ENCODE measurements at places on chromosomes 1 and 21.
A peak's percentile ranks its signal among the peaks of the same experiment; 100 is the strongest.

DNA sequence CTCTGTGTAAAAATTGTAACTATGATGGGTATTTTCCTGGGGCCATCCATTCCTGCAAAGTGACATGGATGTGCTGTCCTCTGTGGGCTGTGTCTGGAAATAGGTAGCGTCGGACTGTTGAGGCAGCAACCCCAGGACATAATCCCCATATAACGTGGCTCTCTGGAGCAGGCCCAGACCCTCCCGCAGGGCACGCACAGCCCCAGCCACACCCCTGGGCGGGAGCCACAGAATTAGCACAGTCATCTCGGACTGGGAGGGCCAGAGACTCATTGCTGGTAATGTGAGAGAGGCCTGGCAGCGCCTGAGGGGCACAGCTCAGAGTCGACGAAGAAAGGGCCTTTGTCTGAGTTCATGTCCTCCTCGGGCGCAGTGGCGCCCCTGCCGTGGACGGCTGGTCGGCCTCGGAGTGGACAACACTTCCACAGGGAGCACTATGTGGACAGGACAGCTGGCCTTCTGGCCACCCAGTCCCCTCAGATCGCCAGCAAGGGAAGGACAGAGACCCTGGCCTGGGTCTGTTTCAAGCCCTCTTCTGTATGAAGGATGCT lies 20.1 kb downstream of the SIM2 start:
- peak; percentile 33 for DNase-seq

- no peak for DNase-seq
Measured at GRCh38 chr1:230745071-230745470, 2.1 kb upstream of the CAPN9 start.

- DNase-seq, result no peak
Measured at GRCh38 chr1:48889082-48889481, 112.4 kb upstream of the BEND5 start.

DNA sequence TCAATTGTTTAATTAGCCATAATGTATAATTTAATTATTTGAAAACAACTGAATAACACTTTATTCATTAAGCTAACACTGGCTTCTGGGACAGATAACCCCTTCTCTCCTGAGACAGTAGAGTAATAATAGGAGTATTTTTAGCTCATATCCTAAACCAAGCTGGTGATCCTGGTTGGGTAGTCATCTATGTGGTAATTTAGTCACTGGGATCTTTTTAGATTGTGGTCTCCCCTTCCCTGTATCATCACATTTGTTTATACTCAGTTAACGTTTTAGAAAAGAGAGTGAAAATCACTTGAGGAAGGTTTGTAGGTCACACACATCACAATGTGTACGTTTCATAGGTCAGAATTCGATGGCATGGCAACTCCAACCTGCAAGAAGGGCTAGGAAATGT lies 1356.6 kb upstream of the ADGRL2 start:
- no peak for DNase-seq

- DNase-seq, result no peak
Measured at GRCh38 chr1:230698130-230698529, 15.8 kb downstream of the AGT start.

GRCh38 chr1:51941528-51941927 lies 49.0 kb downstream of the RAB3B start:
- DNase-seq, result peak; percentile 15

- DNase-seq, result no peak
Measured at GRCh38 chr21:42443181-42443785, 39.6 kb downstream of the UBASH3A start.

All from AG10803 (cell line).